ENCODE measurements at places on chromosomes 7 and 10. TPM values are rescaled to one million over a fixed set of nuclear protein-coding genes. Genes with fewer than 3 reads are reported as not detected.
A peak's percentile ranks its signal among the peaks of the same experiment; 100 is the strongest.

GRCh38 chr10:2856598-2856997, 210.8 kb upstream of the PFKP start:
- DNase-seq = no peak

- DNase-seq = no peak
These were observed 91.5 kb downstream of the CUL1 start for GRCh38 chr7:148790131-148790726.

GRCh38 chr7:114832906-114833595, 88.8 kb upstream of the MDFIC start:
- DNase-seq = peak; percentile 11

GRCh38 chr10:26981232-26981824, 119.0 kb downstream of the ANKRD26 start:
- DNase-seq = no peak

DNA sequence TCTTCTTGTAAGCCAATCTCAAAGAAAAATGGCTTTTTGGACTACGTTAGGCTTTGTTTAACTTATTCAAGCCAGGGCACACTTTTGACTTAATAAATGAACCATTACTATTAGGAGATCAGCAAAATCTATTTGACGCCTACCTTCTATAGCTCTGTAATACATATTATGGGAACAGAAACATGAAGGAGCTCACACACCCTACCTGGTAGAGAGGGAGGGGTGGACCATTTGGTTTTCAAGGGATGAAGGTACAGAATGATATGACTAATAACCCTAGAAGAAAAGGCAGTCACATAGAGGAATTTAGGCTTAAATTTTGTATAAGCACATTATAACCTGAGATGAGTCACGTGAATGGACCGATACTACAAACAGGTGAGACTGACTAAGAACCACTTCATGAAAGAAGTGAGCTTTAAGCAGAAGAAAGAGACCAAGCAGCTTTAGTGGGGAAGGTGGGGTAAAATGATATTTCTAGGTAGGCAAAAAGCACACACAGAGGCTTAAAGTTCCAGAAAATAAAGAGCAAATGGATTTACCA, 106.8 kb upstream of the CTTNBP2 start:
- no peak for DNase-seq

DNA sequence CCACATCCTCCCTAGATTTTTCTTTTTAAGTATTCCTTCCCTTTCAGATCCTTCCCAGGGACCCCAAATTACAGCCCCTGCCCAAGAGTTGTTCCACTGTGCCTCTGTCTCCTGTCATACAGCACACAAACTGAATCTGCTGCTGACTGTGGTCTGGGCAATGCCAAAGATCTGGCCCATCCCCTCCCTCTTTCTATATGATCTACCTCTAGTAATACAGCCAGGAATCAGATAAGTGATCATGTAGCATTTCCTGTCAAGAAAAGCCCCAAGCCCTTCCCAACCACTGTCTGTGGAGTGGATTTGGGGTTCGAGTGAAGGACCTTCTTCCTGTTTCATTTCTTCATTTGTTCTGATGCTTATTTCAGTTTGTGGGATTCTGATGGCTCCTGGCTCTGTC, 6.7 kb downstream of the STX1A start:
- DNase-seq = no peak

GRCh38 chr10:34835908-34836508, 20.9 kb upstream of the PARD3 start:
- no peak for DNase-seq

DNA sequence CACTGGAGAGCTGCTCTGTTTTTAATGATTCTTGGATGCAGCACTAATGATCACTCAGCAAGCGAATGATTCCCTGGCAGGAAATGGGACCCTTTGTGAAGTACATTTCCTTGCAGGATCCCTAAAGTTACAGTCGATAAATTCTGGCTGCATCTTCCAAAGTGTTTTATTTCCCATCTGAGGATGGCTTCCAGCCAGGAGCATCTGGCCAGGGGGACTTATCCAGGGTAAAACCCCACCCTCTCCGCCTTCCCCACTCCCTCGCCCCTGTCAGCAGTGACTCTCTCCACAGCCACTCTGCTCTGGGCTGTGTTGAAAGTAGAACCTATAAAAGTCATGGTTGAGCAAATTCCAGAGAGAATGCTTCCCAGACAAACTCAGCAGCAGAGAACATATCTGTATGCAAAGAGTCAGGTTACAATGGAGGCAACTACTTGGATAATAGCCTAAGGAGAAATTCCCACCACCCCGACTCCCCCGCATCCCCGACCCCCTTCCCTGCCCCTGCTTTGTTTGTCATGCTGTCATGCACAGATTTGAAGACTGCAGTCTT, 111.0 kb upstream of the ANLN start:
- no peak for DNase-seq

GRCh38 chr10:34520084-34520483, 295.0 kb downstream of the PARD3 start:
- no peak for DNase-seq

DNA sequence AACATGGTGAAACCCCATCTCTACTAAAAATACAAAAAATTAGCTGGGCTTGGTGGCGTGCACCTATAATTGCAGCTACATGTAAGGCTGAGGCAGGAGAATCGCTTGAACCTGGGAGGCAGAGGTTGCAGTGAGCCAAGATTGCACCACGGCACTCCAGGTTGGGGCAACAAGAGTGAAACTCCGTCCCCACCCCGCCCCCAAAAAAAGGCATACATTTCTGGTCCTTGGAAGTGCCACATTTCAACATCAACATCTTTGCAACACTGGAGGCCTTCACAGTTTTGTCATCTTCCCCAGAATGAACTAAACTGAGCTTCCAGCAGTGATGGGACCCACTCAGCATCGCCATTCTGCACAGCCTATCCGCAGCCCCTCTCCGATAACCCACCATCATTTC, 36.6 kb downstream of the FAM53B start:
- no peak for DNase-seq

- DNase-seq = no peak
These were observed 2.1 kb upstream of the SFMBT2 start for GRCh38 chr10:7412928-7413282.

DNA sequence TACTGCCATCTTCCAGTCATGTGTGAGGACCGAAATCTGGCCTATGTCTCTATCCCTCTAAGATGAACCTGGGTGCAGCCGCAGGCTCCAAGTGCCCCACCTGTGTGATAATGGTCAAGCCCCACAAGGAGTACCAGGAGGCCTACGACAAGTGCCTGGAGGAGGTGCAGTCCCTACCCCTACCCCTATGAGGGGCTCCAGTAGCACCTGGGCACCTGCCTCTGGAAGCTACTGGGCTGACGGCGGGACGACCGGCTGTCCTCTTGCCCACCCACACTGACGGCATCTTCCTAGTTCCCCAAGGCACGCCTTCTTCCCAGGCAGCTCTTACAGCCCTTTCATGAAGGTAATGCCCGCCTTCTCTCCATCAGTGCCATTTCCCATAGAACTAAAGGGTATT, 47.4 kb downstream of the HOXA1 start:
- DNase-seq = no peak

GRCh38 chr7:17816903-17817302, 123.4 kb downstream of the SNX13 start:
- DNase-seq = no peak

- DNase-seq = no peak
These were observed 71.5 kb downstream of the CDK1 start for GRCh38 chr10:60849740-60850139.

GRCh38 chr7:75625868-75626267, 112.9 kb downstream of the HIP1 start:
- no peak for DNase-seq

DNA sequence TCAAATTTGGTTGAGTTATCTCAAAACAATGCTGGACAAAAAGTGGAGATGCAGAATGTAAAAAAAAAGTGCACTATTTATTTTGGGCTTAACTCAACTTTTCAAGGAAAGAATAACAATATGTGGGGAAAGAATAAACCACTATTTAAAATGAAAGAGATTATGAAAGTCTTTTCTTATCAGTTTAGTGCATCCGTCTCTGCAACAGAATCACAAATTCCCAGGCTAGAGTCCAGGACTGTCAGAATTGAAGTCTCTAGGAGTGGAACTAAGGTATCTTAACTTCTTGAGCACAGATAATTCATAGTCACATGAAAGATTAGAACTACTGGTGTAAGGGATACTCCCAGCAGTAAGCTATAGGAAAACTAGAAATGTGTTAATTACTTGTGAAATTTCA, 1200.3 kb upstream of the LRRN3 start:
- DNase-seq = no peak

DNA sequence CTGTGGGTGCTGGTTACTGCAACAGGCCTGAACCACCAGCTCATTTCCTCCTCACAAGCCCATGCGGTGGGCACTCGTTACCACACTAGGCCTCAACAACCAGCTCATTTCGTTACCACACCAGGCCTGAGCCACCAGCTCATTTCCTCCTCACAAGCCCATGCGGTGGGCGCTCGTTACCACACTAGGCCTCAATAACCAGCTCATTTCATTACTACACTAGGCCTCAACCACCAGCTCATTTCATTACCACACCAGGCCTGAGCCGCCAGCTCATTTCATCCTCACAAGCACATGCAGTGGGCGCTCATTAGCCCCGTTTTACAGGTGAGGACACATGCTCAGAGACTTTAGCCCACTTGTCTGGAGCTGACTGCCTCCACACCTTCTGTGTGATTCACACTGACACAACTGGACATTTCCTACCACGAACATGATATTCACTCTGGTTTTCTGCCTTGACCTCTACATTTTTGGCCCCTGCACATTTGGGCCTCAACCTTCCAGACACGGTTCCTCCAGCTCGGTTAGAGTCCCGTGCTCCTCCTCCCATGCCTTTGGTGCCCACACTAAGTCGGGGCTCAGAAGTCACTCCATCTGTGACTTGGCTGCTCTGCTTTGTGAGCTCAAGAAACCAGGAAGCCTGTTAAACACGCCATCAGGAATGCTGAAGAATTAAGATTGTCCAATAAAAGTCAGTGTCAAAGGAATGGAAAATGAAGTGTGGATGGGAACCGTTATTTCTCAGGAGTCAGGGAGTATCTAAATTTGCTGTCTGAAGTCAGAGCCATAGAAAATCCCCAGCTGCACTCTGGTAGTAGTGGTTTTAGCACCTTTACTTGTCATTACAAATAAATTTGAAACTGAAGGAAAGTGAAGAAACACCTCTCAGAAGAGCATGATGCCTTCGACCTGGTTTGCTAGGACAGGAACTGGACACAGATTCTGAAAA, 55.8 kb upstream of the LANCL2 start:
- DNase-seq = no peak

- peak; percentile 73 for DNase-seq
These were observed 29.0 kb downstream of the AGAP3 start for GRCh38 chr7:151115121-151115835.

DNA sequence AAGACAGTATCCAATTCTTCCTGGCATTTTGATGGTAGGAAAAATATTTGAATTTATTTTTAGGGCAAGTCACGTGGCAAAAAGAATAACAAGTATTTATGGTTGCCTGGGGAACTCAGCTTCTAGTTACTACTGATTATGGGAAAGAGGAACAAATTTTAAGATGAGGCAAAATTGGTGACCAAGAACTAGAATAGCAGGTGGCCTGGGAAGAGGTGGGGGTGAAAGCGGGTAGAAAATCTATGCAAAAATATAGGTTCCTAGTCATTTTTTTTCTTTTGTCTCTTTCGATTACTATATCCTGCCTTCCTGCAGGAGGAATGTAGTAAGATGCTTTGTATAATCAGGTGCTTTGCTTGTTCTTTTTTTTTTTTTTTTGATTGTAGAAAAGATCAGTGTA, 27.8 kb downstream of the ENTPD1 start:
- DNase-seq = no peak

DNA sequence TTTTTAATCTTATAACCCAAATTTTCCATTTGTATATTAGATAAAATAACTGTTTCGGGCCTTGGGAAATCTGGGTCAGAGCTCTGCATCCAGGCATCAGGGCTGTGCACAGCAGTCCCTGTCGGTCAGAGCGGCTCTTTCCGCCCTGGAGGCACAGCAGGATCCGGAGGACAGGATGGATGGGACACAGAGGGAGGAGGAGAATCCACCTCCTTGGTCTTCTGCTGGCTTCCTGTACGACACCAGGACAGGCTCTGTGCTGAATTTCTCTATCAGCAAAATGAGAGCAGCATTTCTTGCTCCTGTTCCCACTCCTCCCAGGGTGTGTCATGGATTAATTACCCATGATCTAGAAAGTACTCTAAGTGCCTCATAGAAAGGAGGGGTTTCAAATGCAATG, 254.9 kb downstream of the SKAP2 start:
- no peak for DNase-seq

DNA sequence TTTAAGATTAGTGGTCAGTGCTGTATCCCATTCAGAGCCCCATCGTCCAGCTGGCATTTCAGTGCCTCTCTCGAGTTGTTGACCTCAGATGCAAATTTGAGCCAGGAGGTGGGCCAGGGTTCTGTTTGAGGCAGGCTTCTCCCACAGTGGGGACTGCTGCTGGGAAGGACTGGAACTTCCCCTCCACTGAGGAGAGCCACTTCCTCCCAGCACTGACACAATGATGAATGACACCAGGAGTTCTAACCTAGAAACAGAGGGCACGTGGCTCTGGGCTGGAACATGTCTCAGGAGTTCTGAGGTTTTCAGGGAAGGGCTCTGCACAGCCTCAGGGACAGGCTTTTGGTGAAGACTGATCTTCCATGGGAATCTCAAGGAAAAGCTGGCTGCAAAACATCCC, 18.3 kb upstream of the BTBD16 start:
- DNase-seq = no peak

DNA sequence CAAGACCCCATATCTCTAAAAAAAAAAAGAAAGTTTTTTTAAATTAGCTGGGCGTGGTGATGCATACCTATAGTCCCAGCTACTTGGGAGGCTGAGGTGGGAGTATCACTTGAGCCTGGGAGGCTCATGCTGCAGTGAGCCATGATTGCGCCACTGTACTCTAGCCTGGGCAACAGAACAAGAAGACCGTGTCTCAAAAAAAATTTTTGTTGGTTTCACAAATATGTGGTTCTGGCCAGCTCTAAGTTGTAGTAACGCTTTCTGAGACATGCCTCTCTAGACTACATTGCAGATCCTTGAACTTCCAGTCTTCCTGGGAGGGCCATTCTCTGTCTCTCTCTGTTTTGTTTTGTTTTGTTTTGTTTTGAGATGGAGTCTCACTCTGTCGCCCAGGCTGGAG, 24.6 kb upstream of the RHBDD2 start:
- DNase-seq = no peak

- no peak for DNase-seq
These were observed 112.7 kb upstream of the JCAD start for GRCh38 chr10:30172091-30172490.

The STAMBPL1 gene
- 0.26 TPM for total RNA-seq

The CYP2C19 gene
- total RNA-seq = not detected

The ANKRD61 gene
- under 0.01 TPM for total RNA-seq

The TRIM74 gene
- not detected for total RNA-seq

The ABCB1 gene
- 1.0 TPM for total RNA-seq

The EEPD1 gene
- total RNA-seq = 1.3 TPM

The PTF1A gene
- not detected for total RNA-seq

The SYPL1 gene
- total RNA-seq = 87.7 TPM

The CRHR2 gene
- total RNA-seq = not detected

The UCMA gene
- total RNA-seq = not detected

Measured in dermis microvascular lymphatic vessel endothelial cell (primary cell).